ENCODE measurements at places on chromosomes 3 and 15.

GRCh38 chr15:52136442-52136980, 23.9 kb upstream of the BCL2L10 start:
- DNase-seq, result no peak

- no peak for DNase-seq
These were observed 9.9 kb upstream of the RPL29 start for GRCh38 chr3:52005571-52005986.

DNA sequence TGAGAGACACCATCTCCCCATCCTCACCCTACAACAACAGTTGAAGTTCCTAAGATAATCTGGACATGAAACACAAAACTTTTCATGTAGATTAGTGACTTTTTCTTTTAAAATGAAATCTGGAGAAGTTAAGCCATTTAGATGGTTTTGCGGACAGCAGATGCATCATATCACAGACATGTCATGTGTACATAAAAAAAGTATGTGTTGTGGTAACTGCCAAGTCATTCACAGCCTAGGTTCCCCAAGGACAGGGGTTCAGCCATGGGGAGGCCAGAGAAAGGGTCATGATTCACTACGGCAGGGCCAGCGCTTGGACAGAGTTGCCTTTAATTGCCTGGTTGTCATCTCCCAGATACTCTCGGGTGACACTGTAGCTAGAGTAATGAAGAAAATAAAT, 163.2 kb downstream of the PDZRN3 start:
- no peak for DNase-seq

DNA sequence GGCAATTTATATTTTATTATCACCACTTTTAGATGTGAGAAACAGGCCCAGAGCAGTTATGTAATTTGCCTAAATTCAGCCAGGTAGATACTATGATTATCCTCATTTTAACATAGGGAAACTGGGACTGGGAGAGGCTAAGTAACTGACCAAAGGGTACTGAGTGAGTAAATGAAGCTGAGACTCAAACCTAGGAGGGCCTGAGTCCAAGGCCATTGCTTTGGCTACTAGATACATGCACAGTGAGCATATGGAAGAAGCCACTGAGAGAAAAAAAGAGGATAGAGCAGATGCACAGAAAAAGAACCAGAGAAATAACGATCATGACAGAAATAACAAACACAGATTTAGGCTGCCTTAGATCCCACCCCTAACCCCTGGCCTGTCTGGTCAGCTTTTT, 33.6 kb downstream of the USF3 start:
- DNase-seq, result no peak

DNA sequence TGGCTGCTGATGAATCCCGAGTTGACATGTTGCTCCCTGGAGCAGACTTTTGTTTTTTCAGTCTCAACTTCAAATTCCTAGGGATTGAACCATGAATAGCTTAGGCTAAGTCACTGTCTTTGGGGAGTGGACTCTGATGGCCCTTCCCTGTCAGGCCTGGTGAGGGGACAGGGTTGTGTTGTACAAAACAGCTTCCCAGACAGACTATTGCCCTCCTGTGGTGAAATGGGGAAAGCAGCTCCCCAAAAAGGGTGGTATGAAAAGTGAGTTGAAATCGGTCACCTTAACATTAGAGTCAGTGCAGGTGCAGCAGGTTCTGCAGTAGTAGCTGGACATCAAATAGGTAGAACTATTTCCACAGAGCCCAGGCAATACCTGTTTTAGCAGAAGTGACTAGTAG, 775.6 kb downstream of the ROBO2 start:
- peak; percentile 4 for DNase-seq

DNA sequence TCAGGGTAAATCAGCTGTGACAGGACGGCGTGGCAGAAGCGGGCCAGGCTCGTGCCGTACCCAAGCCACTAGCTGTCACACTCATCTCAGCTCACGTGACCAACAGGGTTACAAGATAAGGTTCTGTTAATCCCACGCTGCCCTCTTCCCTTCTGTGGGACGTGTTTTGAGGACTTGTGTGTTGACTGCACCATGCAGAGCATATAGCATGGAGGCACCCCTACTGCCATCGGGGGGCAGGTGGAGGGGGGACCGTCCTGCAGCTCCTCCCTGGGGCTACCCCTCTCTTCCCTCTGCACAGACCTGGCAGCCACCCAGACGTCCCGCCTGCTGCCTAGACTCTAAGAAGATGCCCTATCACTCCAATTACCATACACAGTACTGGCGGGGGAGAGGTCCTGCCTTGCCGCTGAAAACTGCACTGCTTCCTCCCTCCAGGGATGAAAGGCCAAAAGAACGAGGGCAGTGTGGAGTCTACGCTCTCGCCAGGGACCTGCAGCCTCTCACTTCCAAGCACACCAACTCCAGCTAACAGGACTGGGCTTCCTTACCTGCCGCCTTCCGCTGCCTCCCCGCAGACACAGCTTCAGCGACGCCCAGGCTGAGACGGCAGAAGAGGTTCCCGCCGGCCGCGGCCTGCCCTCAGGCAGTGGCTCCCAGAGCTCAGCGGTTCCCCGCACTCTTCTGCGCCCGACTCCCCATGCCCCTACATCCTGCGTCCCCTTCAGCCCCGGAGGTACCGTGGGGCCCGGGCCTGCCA, at the start of gene TNK2:
TNK2 (minus strand) TSS at position 618 of the 760 bp plus-strand sequence. CDS start 19,963 bp downstream, outside the sequence.
- DNase-seq, result peak; percentile 73

DNA sequence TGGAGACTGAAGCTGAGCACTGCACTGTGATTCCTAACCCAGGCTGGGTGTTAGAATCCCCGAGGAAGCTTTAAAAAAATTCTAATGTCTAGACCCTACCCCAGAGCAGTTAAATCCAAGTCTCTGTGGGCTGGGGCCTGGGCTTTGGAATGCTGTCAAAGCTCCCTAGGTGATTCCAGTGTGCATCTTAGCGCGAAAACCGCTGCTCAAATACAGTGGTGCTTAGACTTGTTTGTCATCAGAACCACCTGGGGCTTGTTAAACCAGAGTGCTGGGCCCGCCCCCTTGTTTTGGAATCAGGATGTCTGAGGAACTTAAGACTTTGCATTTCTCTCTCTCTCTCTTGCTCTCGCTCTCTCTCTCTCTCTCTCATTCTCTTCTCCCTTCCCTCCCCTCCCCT, 20.7 kb downstream of the RHCG start:
- no peak for DNase-seq

- DNase-seq, result peak; percentile 44
These were observed 975 bp upstream of the FOXP1 start for GRCh38 chr3:71584394-71585011.

DNA sequence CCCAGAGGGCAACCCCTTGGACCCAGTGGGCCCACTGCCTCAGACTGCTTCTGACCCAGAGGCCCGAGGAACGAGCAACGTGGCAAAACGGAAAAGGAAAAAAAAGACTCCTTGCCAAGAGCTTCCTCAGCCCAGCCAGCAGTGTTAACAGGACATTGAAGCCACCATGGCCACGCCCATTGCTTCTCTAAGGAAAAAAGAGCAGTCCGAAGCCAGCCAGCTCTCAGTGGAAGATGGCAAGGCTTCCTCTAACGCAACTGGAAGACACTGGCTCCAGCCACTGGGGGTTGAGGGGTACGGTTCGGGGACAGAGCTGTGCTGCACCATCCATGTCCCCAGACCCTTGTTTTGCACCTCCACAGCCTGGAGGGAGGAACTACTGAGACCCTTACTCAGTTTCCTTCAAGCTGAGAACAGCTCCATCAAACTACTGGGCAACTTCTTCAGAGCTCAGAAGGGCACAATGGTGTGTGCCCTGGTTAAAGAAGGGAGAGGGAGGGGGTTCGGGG, 10.7 kb downstream of the BMF start:
- no peak for DNase-seq

DNA sequence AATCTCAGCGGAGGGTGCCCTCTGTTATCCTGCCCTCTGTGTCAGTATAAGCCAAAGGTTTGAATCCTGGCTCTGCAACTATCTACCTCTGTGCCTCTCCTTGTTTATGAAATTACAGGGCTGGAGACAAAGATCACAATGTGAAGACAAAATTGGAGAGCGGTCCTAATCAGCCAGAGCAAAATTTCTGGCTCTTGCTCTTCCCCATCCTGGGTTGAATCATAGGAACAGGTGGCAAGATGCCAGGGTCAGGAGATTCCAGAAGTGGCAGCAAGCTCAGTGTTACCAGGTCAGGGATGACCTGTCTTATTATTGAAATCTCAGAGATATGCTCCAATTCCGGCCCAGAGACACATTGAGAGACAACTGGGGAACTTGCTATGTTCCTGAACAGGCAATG, 2.3 kb upstream of the CCR2 start:
- DNase-seq, result no peak

- DNase-seq, result no peak
These were observed 70.1 kb downstream of the UQCC5 start for GRCh38 chr3:52606373-52607085.

- no peak for DNase-seq
These were observed 63.2 kb downstream of the MEIS2 start for GRCh38 chr15:37037071-37037655.

DNA sequence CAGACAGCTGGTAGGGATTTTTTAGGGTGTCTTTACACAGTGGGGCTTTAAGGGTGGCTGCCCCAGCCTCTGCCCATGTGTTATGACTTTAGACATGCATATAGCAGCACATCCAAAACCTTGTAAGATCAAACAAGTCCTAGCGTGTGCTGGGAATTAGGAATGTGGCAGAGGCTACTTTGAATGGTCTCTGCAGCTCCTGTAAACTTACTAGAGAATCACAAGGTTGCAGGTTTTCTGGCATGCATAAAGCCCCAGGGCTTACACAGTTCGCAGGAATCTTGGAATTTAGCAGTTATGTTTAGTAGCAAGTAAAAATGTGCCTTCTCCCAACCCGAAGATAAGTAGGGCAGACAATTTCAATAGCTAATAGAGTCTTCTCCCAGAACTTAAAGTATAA, 46.9 kb upstream of the COL6A6 start:
- no peak for DNase-seq

- no peak for DNase-seq
These were observed 710 bp downstream of the LRRC57 start for GRCh38 chr15:42547918-42548248.

- DNase-seq, result no peak
These were observed 66.5 kb downstream of the CD47 start for GRCh38 chr3:108024146-108024850.

- DNase-seq, result no peak
These were observed 166.9 kb downstream of the ABHD5 start for GRCh38 chr3:43857361-43858293.

DNA sequence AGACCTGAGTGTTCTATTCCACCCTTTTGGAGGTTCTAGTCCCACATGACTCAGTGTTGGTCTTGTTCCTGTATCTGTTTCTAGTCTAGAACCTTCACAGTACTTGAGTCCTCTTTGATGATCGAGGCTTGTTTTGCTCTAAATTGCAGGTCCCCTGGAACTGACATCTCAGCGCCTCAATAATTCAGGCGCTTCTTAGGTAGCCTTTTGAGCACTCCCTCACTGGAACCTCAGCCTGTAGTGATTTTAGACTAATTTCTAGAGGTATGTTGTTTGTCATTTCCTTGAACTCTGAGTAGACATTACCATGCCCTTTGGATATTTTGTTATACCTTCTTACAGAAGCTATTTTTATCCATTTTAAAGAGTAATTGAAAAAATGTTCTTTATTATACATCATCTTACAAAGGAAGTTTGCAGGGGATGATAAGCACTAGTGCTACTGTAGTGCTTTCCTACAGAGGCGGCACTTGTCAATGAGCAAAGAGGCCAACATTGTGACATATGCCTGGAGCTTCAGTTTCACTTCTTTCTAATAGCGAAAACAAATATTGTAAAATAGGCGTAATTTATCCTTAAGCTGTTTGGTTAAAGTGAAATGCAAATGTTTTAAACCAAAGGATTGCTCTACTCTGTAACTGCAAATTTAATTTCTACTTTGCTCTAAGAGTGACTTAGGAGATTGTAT, 75.7 kb downstream of the EFL1 start:
- peak; percentile 12 for DNase-seq

GRCh38 chr15:100140527-100141308, 201.1 kb downstream of the ADAMTS17 start:
- no peak for DNase-seq

GRCh38 chr3:143302638-143303171, 183.1 kb downstream of the CHST2 start:
- peak; percentile 13 for DNase-seq

DNA sequence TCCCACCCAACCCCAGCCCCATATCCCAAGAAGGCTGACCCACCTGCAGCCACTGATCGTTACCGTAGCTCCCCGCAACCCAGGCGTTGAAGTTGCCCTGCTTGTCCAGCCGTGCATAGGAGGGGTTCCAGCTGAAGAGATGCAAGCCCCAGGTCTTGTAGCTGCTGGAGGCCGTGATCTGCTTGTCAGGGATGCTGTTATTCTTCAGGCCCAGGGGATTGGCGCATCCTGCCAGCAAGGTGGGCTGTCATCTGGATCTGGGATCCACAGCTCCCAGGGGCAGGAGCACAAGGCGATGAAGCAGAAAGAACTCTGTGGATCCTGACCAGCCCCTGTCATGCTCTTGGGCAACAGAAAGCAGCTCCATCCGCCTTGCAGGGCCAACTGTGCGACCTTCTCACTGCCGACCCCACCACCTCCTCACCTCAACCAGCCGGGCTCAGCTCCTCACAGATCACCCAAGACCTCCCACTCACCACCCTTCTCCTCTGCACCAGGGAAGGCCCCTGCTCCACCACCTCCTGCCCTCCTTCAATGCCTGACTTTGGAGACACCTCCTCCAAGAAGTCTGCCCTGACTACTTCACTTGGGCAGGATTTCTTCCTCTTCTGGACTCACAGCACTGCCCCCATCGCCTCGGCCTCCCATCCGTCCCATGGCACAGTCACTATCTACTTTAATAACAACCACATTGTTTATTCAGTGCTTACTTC, 6.3 kb upstream of the HAPLN3 start:
- DNase-seq, result no peak

DNA sequence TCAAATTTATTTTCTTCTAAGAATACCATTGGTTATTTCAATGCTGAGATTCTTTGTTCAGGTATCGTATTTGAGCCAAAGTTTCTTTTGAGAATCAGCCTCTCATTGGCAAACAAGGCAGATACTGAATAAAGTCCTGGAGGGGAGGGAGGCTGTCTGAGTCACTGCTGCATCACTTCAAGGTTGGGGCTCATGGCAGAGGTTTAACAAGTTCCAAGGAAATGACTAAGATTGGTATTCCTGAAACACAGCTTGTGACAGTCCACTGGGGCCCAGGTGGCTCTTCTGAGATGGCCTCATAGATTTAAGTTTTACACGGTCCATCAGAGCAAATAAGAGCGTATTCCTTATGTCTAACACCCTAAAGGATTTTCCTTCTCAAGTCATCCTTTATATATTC, 213.8 kb upstream of the STAC start:
- peak; percentile 42 for DNase-seq

DNA sequence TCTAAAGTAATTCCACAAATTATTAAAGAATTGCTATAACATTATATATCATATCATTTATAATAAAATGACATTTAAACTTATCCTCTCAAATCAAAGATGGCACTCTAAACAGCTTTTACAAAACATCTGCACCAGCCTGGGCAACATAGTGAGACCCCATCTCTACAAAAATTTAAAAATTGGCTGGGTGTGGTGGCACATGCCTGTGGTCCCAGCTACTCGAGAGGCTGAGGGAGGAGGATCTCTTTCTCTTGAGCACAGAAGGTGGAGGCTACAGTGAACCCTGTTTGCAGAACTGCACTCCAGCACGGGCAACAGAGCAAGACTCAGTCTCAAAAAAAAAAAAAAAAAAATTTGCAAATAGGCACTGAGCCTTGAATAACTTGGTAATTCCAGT, 63.1 kb downstream of the PIK3CB start:
- no peak for DNase-seq

GRCh38 chr3:59777667-59778077, 727.8 kb upstream of the CFAP20DC start:
- no peak for DNase-seq
